ENCODE measurements at places on chromosomes 12 and 14. TPM values are rescaled to one million over a fixed set of nuclear protein-coding genes. Genes with fewer than 3 reads are reported as not detected.

GRCh38 chr12:78914859-78915331 is 50.3 kb downstream of the SYT1 start:
- no peak for DNase-seq

DNA sequence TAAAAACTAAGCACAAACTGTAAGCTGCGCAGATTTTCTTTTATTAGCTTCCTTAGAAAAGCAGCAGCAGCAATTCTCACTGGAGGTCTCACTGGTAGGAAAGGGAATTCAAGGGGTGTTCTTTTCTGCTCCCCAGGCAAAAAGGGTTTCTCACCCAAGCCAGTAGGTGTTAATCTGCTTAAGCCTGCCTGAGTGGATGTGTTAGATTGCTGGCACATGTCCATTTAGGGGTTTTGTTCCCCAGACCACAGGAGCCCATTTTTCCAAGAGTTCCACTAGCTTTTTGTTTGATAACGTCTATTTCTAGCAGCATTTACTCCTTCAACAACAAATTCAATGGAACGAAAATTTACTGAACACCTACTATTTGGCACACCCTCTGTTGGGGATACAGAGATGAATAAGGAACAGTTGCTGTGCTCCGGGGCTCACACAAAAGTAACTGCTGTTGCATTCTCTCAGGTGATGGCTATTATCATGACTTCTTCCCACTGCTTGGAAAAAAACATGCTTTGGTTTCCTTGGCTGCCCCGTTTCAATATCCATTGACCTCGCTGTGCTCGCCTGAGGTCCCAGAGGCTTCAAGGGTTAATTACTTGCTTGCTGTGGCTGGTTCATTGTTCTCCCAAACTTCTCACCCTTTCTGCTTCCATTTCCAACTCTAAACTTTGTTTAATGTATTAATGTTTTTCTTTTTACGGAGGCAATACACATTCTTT is 31.1 kb upstream of the RIC8B start:
- no peak for DNase-seq

GARIN6 gene
- polyA plus RNA-seq, result not detected

DNA sequence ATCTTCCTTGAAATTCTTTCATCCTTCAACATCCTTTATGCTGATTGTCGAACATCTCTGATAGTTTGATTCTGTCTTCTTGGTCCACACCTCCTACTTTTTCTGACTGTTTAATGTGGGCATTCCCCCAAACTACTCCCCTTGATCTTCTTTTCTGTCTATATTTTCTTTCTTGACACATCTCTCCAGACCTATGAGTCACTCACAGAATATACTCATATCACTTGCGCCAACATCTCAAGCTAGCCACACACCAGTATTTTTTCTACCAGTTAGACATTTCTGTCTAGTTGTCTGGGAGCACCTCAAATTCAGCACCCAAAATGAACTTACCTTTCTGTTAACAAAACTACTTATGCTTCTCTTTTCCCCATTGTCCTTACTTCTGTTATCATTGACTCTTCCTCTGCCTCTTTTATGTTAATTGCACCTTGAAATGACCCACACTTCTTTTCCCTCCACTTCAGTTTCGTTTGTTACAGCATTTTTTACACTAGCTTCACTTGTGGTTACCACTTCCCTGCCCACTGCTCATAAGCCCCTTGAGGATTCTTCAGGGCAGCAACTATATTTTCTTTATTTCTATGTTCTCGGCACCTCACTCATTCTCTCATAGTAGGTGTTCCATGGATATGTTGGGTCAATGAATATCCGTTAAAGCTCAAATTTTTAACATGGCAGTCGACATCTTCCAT is 33.5 kb downstream of the TSHR start:
- DNase-seq, result no peak

DNA sequence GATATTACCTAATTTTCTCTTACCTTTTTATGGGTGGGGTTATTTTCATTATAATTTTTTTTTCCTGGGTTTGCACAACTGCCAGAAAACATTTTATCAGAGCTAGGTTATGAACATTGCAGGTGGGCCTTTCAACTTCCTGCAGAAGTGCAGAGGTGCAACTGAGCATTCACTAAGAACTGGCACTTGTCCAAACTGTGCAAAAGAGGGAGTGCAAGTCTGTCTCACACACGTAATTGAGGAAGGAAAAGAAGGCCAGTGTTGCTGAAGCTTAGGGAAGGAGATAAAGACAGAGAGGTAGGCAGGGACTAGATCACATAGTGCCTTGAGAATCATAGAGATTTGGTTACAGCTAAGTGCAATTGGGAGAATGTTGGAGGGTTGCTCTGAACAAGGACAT is 14.1 kb upstream of the AMN1 start:
- DNase-seq, result no peak

GRCh38 chr14:60632777-60633176 is 16.5 kb downstream of the SIX1 start:
- no peak for DNase-seq

TSPAN11 gene
- polyA plus RNA-seq, result 6.6 TPM

DNA sequence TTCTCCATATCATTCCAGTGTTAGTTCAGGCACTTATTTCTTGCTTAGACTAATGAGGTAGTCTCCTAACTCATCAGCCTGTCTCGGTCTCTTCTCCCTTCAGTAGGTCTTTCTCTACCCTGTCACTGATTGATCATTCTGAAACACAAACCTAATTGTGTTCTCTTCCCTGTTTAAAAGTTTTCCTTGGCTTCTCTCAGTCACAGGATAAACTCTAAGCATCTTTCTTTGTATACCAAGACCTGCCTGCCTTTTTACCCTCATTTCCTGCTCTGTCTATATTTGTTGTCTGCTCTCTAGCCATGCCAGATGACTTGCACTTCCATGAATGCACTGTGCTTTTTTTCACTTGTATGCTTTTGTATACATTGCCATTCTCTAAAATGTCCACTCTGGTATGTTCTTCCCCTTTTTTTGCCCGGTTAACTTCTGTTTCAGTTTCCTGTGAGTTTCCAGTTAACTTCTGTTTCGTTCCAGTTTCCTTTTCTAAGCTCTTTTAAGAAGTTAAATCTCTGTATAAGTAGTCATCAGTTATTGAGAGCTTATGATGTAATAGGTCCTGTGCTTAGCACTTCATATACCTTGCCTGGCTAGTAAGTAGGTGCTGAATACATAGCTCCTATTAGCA is 12.8 kb downstream of the DIP2B start:
- DNase-seq, result no peak

- no peak for DNase-seq
These were observed 193.2 kb downstream of the CHST11 start for GRCh38 chr12:104649921-104650320.

DNA sequence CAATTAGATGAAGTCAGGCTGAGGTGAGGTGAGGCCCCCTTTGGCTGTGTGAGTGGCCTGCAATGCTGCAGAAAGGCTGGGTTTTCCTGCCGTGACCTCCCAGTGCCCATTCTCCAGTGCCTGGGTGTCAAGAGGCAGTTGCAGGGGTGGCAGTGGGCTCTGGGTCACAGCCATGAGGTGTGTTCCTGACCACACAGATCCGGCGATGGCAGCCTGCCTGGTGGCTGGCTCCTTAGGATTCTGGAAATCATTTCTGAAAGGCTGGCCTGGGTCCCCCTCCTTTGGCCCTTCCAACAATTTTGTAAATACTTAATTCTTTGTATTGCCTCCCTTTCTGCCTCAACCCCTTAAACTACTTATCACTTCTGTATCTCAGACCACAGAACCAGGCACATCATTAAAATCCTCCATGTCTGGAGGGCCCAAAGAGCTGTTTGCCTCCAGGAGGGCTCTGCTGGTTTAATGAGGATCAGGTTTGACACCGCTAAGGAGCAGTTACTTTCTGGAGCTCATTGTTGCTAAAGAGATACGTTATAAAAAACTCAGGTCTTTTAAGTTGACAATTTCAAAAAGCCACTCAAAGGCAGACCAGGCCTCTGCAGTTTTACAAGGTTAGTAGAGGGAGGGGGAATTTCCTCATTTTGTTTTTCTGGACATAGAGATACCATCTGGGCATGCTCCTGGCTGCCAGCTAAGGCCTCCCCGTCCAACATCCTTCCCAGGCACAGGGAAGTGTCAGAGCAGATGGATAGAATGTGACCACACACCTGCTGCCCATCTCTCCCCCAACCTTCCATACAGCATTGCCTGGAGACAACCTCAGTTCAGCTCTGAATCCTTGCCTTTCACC is 204.4 kb downstream of the FOXN3 start:
- DNase-seq, result peak; percentile 73

TROAP gene
- 15.0 TPM for polyA plus RNA-seq

GRCh38 chr12:87140262-87140661 is 884.1 kb upstream of the MGAT4C start:
- DNase-seq, result no peak

DIABLO gene
- 78.9 TPM for polyA plus RNA-seq

DNA sequence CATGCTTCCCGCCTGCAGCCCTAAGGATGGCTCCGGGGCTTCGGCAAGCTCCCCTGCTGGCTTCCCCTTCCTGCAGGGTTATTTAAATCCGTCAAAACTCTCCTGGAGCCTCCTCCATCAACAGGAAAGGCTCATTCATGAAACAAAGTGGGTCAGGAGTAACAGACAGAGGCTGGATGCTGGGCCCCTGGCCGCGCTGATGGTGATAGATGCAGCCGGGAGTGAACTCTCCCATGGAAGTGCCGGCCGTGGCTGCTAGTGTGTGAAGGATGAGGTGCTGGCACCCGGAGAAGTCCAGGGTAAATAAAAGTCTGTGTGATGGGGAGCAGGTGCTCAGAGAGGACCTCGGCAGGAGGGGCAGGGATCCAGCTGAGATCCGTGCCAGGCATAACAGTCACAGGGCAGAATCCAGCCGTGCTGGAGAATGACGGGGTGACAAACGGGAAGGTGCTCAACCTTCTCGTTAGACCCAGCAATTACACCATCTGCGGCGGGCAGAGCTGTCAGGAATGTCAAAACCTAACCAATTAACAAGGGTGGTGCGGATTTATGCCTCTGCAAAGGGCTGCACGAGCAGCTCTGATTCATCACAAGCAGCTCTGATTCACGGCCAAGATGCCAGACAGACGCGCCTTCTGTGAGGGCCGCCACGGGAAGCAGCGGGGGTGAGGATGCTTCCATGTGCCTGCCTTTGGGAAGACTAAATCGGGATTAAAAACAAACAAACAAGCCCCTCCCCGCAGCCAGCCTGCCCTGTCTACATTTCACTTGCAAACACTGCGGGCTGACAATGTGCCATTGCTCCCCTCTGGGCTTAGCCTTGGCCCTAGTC is 55.6 kb downstream of the SYNE3 start:
- DNase-seq, result no peak

XPOT gene
- polyA plus RNA-seq, result 42.3 TPM

- DNase-seq, result peak; percentile 89
These were observed at the start of gene ZC3H10 for GRCh38 chr12:56117778-56118687. Gene ZC3H10 (plus strand): TSS chr12:56118266. CDS start chr12:56120563, 2,297 bp downstream.

DNA sequence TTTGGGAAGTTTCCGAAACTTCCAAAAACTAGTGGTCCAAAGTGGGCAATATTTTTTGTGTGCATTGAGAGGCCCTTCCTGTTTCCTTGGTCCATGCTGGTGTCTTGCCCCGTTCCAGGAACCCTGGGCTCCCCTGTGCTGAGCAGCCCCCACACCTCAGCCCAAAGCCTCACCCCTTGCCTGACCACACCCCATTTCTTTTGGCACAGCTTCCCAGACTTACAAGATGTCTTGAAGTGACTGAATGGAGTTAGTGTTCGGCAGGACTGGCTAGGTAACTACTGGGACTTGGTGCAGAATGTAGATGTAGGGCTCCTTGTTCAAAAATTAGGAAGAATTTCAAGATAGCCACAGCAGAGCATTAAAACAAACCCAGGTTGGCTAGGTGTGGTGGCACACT is 68.6 kb downstream of the ETV6 start:
- no peak for DNase-seq

DNA sequence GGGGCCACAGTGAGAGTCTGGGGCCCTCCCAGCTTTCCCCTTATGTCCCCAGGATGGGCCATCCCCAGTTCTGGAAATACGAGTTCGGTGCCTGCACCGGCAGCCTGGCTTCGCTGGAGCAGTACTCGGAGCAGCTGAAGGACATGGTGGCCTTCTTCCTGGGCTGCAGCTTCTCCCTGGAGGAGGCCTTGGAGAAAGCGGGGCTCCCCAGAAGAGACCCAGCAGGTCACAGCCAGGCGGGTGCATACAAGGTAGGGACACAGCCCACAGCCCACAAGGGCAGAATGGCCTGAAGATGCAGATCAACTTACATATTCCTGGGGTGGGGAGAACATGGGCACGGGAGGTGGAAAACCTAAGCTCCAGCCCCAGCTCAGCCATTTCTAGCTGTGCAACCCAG is 56.1 kb downstream of the DGLUCY start:
- no peak for DNase-seq

GRCh38 chr12:54277823-54278276 is 2.1 kb downstream of the CBX5 start:
- DNase-seq, result no peak

DNA sequence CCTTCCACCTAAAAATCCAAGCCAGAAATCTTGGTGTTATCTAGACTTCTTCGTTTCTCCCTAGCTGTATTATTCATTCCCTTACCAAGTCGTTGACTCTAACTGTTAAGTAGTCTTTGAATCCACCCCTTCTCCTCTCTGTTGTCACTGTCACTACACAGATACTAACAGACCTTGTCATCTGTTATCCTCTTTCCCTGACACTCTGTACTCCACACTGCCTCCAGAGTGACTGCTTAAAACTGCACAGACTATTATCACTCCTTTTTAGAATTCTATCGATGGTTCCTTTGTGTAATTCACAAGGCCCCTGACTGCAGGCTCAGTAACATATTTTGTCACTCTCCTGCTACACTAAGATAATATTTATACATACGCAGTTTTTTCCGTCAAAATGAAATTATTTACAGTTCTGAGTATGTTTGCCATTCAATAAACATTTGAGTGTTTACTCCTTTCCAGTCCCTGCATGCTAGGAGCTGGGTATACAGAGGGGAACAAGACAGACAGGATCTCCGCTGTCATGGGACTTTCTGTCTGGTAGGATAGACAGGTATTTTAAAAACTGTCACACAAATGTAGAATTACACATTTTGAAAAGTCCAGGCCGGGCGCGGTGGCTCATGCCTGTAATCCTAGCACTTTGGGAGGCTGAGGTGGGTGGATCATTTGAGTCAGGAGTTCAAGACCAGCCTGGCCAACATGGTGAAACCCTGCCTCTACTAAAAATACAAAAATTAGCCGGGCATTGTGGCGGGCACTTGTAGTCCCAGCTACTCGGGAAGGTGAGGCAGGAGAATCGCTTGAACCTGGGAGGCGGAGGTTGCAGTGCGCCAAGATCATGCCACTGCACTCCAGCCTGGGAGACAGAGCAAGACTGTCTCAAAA is 3.8 kb downstream of the MARS1 start:
- no peak for DNase-seq

GRCh38 chr12:77686760-77687159 is 143.9 kb upstream of the NAV3 start:
- DNase-seq, result no peak
